ENCODE measurements at places on chromosomes 11 and 22. TPM values are rescaled to one million over a fixed set of nuclear protein-coding genes. Genes with fewer than 3 reads are reported as not detected.

The SMIM35 gene
- not detected for polyA plus RNA-seq

The KRTAP5-11 gene
- polyA plus RNA-seq: not detected

The OR4D10 gene
- polyA plus RNA-seq: not detected

The SCUBE1 gene
- polyA plus RNA-seq: not detected

The P2RY6 gene
- 0.04 TPM for polyA plus RNA-seq

The CCDC34 gene
- 14.5 TPM for polyA plus RNA-seq

The FOLR3 gene
- polyA plus RNA-seq: 17.1 TPM

The TMEM151A gene
- polyA plus RNA-seq: 0.02 TPM

The LGR4 gene
- 9.1 TPM for polyA plus RNA-seq

The RBM4 gene
- polyA plus RNA-seq: 108 TPM

- DNase-seq: no peak
Observed at GRCh38 chr11:73838443-73839122, 38.1 kb downstream of the COA4 start.

DNA sequence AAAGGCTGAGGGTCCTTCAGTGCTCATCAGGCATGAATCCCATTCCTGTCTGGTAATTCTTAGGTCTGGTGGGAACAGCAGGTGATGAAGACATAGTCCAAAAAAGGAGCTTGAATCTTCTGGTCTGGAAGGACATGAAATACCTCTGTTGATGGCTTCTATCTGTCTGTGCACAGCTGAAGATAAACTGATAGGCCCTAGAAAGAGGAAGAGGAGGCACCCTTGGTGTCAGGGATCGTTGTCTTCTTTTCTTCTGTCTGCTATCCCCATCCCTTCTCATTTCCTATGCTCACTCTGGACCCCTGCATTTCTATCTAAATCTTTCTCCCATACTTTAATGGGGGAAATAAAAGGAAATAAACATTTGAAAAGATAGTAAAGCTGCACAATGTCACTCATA lies 9.4 kb downstream of the AGBL2 start:
- DNase-seq: no peak

- DNase-seq: peak; percentile 12
Observed at GRCh38 chr22:49961005-49961600, 531 bp downstream of the PIM3 start.

DNA sequence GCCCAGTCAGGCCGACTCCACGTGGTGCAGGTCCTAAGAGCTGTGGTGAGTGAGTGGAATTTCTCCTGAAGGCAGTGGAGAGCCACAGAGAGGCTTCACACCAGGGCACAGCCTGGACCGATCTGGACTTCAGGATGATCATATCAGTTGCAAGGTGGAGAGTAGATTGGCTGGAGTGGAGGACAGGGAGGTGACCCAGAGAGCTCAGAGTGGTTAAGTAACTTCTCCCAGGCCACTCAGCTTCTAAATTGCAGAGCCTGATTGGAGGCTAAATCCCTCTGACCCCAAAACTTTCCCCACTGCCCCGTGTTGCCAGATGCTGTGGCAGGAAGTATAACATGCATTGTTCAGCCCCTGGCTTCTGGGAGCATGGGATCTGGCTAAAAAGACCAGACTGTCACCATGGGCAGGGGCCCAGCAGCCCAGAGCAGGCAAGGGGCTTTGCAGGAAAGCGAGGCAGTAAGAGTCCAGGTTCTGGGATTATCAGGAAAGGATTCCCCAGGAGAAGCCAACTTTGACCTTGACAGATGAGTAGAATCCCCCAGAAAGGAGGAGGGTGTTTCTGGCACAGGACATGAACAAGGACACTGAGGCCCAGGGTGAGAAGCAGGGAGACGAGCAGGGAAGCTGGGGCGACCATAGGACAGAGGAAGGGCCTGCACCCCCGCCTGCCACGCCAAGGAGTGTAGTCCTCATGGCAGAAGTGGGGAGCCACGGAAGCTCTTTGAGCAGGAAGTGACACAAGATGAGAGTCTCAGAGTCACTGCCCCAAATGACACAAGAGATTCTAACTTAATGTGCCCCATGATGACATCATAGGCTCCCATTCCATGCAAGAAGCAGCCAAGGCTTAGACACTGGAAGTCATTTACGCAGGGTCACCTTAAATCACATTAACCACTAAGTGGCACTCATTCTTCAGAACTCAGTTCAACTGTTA lies 4.8 kb downstream of the SLC35C1 start:
- DNase-seq: no peak

- peak; percentile 88 for DNase-seq
Observed at GRCh38 chr11:34395916-34396550, 38.2 kb upstream of the ABTB2 start.

Measured in foreskin keratinocyte (primary cell).